ENCODE measurements at places on chromosomes 5 and 9.

- no peak for DNase-seq
Observed at GRCh38 chr9:131020388-131020787, 11.4 kb downstream of the LAMC3 start.

DNA sequence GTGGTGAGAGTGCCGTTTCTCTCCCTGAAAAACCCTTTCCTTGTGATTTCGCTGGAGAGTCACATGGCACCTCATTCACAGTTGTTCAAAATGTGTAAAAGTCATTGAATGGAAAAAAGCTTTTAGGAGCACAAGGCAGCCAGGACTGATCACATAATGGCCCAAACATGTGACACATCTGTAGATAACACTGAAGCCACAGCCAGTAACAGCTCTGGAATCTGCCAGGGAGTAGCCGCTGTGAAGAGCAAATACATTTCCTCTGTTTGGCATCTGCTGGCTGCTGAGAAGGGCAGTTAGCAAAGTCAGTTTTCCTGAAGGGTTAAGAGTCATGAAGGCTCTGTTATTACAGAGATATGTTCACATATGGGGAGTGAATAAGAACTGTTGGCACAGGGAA is 271.8 kb downstream of the NNT start:
- no peak for DNase-seq

- no peak for DNase-seq
Observed at GRCh38 chr9:76667521-76667957, 96.7 kb upstream of the PCA3 start.

- no peak for DNase-seq
Observed at GRCh38 chr5:93044859-93045666, 536.0 kb downstream of the NR2F1-AS1 start.

- no peak for DNase-seq
Observed at GRCh38 chr5:141863569-141864178, 14.5 kb downstream of the PCDH1 start.

- DNase-seq: no peak
Observed at GRCh38 chr9:111094433-111094924, 56.2 kb upstream of the LPAR1 start.

DNA sequence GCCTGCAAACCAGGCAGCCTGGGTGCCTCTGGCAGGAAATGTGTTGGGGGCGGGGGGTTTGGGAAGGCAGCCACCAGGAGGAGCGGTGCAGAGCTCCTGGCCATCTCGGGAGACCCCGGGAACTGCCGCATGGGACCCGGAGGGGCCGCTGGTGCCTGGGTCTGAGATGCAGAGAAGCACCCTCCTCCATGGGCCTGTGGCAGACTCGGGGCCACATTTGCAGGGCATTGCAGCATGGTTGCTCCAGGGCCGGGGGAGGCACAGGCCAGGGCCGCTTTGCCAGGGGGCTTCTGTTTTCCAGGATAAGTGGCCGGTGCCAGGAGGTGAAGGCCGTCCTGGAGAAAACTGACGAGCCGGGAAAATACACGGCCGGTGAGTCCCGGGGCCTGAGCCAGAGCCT is 1.7 kb downstream of the LCN1 start:
- DNase-seq: no peak

DNA sequence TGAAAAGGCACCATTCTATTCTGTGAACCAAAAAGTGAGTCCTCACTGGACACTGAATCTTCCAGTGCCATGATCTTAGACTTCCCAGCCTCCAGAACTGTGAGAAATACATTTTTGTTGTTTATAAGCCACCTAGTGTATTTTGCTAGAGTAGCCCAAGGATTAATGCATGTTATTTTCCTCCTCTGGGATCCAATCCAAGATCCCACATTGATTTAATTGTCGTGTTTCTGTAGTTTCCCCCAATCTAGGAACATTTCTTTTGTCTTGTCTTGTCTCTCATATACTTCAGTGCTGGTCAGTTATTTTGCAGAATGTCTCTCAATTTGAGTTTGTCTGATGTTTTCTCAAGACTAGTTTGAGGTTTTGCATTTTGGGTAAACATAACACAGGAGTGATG is 36.4 kb downstream of the GDNF start:
- no peak for DNase-seq

GRCh38 chr9:27801545-27801944 is 228.3 kb upstream of the C9orf72 start:
- DNase-seq: no peak

- no peak for DNase-seq
Observed at GRCh38 chr5:140318792-140319191, 15.9 kb upstream of the PFDN1 start.

DNA sequence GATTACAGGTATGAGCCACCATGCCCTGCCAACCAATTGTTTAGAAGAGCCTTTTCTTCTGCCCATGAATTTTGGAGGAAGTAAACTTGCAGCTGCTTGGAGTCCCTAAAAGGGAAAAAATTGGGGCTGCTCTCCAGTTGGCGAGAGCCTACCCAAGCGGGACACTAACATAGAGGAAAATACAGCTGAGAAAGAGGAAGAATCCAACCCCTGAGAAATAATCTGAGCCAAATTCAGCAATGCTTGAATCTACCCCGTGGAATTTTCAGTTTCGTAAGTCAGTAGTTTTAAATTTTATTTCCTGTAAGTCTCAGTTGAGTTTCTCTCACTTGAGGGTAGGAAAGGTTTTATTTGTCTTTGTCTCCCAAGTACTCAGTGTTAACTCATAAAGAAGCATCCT is 30.4 kb upstream of the UBTD2 start:
- no peak for DNase-seq

- no peak for DNase-seq
Observed at GRCh38 chr5:68298479-68298878, 82.9 kb downstream of the PIK3R1 start.

DNA sequence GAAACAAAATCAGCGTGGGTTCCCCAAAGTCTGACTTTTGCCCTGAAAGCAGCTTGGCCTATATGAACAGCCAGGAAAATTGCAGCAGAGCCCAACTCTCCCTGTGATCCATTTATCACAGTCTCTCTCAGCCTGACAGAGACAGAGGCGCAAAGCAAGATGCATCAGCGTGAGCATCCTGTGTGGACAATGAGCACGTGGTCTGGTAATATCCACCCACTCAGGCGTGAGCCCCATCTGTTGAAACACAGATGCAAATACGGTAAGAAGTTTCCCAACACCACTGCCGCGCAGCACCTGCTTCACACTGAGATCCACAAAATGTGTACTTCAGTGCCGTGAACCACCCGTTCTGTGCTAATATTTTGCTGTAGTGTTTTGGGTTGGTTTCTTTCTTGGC is 114.6 kb downstream of the MRPL36 start:
- DNase-seq: no peak

DNA sequence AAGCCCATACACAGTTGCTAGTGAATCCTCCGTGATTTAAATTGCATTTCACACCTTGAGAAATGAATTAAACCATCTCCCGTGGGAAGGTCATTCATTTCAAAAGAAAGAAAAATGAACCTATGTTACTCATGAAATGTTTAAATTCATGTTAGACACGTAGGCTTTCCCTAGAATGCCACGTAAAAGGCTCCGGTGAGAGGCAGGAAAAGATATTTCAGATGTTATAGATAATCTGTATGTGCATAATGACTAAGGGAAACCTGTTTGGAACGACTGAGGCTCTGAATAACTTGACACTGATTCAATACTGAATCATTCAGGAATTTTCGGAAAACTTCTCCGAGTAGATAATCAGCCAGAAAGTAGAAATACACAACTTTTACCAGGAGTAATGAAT is 134.3 kb upstream of the ICE1 start:
- no peak for DNase-seq

Data from stimulated activated CD4-positive, alpha-beta T cell treated with anti-CD3 and anti-CD28 coated beads, Interleukin-1b, Interleukin-23, amount 100 ng/mL, for 24 hours (primary cell).